ENCODE measurements at places on chromosomes 4 and X. TPM values are rescaled to one million over a fixed set of nuclear protein-coding genes. Genes with fewer than 3 reads are reported as not detected.
A peak's percentile ranks its signal among the peaks of the same experiment; 100 is the strongest.

DNA sequence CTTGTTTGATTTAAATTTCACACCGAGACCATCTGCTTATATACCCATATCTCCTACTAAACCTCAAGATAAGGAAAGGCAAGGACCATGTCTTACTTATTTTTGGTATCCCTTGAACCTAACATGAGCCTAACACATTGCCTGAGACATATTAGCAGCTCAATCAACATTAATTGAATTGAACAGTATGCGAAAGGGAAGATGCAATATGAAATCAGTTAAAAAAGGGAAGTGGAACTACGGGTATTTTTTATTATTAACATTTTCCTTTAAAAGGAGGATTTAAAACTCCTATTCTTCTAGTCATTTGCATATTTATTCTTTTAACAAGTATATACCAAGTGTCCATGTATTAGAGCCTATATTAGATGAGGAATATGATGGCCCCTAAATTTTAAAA, 197.0 kb downstream of the CAMK2D start:
- H3K27ac ChIP-seq = 0 out of 2 replicates have a peak overlapping the region, but pooled peaks have one; percentile 9
- H3K27me3 ChIP-seq = no peaks in the 10 kb centered on the region
- peaks cover 31% of the 10 kb centered on the region for H3K4me1 ChIP-seq
- H3K36me3 ChIP-seq = 0 out of 2 replicates have a peak, but pooled peaks cover 3% of the 10 kb centered on the region
- no peak overlapping the region for H3K4me3 ChIP-seq
- DNase-seq = no peak

GRCh38 chr4:173511787-173512361, 18.2 kb downstream of the HAND2 start:
- DNase-seq = no peak
- no peak overlapping the region for H3K4me3 ChIP-seq
- no peaks in the 10 kb centered on the region for H3K27me3 ChIP-seq
- H3K27ac ChIP-seq = peak overlapping the region; percentile 99
- peaks cover 6% of the 10 kb centered on the region for H3K36me3 ChIP-seq

GRCh38 chrX:19272452-19272851, 71.3 kb upstream of the PDHA1 start:
- H3K27ac ChIP-seq = no peak overlapping the region
- DNase-seq = no peak
- H3K4me1 ChIP-seq = no peaks in the 10 kb centered on the region
- H3K27me3 ChIP-seq = no peaks in the 10 kb centered on the region
- no peak overlapping the region for H3K4me3 ChIP-seq

- no peaks in the 10 kb centered on the region for H3K36me3 ChIP-seq
- no peaks in the 10 kb centered on the region for H3K27me3 ChIP-seq
- DNase-seq = no peak
- no peak overlapping the region for H3K4me3 ChIP-seq
- no peak overlapping the region for H3K27ac ChIP-seq
These were observed 124.9 kb downstream of the POU4F2 start for GRCh38 chr4:146763560-146763959.

DNA sequence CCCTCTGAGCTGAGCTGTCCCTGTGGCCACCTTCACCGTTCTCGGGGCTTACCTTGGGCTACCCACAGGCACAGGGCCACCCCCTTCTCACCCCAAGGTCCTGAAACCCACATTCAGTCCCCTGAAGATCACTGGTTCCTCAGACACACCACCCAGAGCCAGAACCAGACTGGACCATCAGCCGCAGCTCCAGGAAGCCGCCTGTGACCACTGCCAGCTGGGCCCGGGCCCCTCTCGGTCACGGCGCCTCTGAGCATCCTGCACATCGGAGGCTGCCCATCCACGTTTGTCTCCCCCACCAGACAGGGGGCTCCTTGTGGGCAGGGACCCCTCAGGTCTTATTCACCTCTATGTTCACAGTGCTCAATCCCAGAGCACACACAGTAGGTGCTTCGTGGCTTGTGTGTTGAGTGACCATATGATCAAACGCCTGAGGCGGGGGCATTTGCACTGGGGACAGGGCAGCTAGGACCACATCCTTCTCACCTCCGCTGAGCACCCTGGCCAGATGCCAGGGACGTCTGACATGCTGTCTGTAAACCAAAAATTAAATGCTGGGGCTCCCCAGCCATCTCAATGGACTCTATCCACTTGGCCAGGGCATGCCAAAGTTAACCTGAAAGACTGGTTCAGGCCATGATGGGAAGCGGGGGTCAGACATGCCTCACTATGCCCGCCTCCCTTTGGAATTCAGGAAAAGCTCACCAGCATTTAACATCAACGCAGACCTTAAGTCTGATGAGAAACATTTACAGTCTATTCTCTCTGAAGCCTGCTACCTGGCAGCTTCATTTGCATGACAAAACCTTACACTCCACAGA, 109.4 kb upstream of the AFAP1 start:
- no peak overlapping the region for H3K4me3 ChIP-seq
- H3K27ac ChIP-seq = no peak overlapping the region
- H3K4me1 ChIP-seq = peaks cover 33% of the 10 kb centered on the region
- no peak for DNase-seq
- H3K27me3 ChIP-seq = no peaks in the 10 kb centered on the region

- H3K4me1 ChIP-seq = peaks cover 44% of the 10 kb centered on the region
- no peaks in the 10 kb centered on the region for H3K36me3 ChIP-seq
- no peaks in the 10 kb centered on the region for H3K27me3 ChIP-seq
- H3K4me3 ChIP-seq = no peak overlapping the region
- no peak for DNase-seq
- peak overlapping the region; percentile 75 for H3K27ac ChIP-seq
These were observed 52.7 kb downstream of the DCLK2 start for GRCh38 chr4:150130933-150131332.

DNA sequence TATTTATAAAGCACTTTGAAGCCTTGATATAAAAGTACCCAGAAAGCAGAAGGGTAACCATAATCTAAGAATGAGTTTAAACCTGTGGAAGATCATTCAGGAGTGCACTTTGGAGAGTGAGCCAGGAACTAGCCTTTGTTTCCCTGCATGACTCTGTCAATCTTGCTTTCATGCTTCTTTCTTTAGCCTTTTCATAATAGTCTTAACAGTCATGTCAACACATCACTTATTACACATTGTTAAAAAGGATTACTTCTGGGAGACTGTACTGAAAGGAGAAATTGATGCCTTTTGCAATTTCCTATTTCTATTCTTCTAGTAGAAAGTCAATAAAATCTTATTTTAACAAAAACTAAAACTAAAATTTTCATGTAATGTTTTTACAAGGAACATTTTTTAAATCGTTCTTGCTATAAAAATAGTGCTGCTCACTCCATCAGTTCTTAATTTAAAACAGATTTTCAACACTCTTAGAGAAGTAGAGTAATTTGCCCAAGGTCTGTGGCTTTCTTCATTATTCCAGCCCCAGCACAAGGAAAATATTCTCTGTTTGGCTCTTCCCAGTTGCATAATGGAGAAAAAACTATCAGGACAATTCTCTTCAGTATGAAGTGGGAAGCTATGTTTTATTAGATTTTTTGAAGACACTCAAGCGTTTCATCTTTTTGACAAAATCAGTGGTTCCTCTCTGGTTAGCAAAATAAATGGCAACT, 35.4 kb upstream of the SPP1 start:
- no peaks in the 10 kb centered on the region for H3K36me3 ChIP-seq
- no peak overlapping the region for H3K4me3 ChIP-seq
- H3K27me3 ChIP-seq = no peaks in the 10 kb centered on the region
- no peak for DNase-seq
- no peaks in the 10 kb centered on the region for H3K4me1 ChIP-seq

- no peak for DNase-seq
- no peak overlapping the region for H3K27ac ChIP-seq
- no peak overlapping the region for H3K4me3 ChIP-seq
- no peaks in the 10 kb centered on the region for H3K27me3 ChIP-seq
- no peaks in the 10 kb centered on the region for H3K36me3 ChIP-seq
These were observed 75.6 kb downstream of the SOWAHB start for GRCh38 chr4:76822303-76822702.

- H3K36me3 ChIP-seq = no peaks in the 10 kb centered on the region
- no peak for DNase-seq
- no peak overlapping the region for H3K4me3 ChIP-seq
- no peak overlapping the region for H3K27ac ChIP-seq
- H3K27me3 ChIP-seq = no peaks in the 10 kb centered on the region
These were observed 35.0 kb upstream of the GK start for GRCh38 chrX:30618160-30618765.

Gene PLP1
- polyA plus RNA-seq = 0.49 TPM

Gene COX7B
- polyA plus RNA-seq = 1,029 TPM

Gene SRPK3
- polyA plus RNA-seq = 0.50 TPM

Gene POU3F4
- not detected for polyA plus RNA-seq
